Right lung (tissue), 10 donors: ENCODE measurements at places on chromosomes 7 and 10. TPM values are rescaled to one million over a fixed set of nuclear protein-coding genes. Genes with fewer than 3 reads are reported as not detected.

DNA sequence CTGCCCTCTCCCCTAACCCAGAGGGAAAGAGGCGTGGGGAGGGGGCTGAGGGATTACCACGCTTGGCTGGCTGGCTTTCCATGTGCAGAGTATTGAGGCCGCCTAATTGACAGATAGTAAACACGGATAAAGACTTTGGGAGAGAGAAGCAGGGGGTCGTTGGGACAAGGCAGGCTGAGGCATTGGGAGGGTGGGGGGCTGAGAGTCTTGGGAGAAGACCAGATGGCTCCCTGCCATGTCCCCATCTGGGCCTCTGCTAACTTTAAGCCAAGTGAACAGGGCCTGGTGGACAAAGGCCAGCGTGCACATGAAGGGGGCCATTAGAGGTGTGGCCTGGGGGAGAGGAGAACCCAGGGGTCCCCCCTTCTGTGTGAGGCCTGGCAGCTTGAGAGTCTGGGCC, 55.4 kb upstream of the MXI1 start:
- peak; percentile 63 for DNase-seq

GRCh38 chr10:111131168-111131799, 54.5 kb downstream of the ADRA2A start:
- DNase-seq, result no peak

The CH25H gene
- 0.17 TPM for polyA plus RNA-seq

The MEPCE gene
- 39.7 TPM for polyA plus RNA-seq

GRCh38 chr10:120729547-120729946, 121.6 kb upstream of the WDR11 start:
- DNase-seq, result no peak

DNA sequence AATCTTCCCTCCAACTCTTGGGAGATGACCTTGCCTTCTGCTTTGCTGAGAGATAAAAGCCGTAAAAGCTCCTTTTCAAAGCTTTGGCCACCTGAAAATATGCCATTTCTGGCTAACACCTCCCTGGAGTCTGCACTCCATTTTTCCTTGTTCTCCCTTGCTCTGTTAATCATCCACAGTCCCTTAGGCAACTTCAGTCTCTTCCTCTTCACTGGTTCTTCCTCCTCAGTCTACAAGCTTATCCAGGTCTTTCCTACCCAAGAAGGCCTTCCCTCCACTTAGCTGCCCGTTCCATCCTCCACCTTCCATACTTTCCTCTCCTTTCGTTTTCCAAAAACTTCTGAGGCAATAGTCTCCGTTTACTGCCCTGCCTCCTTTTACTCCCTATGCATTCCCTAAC, 30.5 kb downstream of the PAX2 start:
- no peak for DNase-seq

The SH2B2 gene
- polyA plus RNA-seq, result 6.3 TPM

GRCh38 chr7:121279060-121279620, 49.7 kb upstream of the WNT16 start:
- no peak for DNase-seq

GRCh38 chr10:34908481-34908880, 93.4 kb upstream of the PARD3 start:
- DNase-seq, result no peak

The CREB5 gene
- polyA plus RNA-seq, result 12.0 TPM

The COL17A1 gene
- polyA plus RNA-seq, result 0.88 TPM
